ENCODE measurements at places on chromosomes 11 and 22. TPM values are rescaled to one million over a fixed set of nuclear protein-coding genes. Genes with fewer than 3 reads are reported as not detected.
A peak's percentile ranks its signal among the peaks of the same experiment; 100 is the strongest.

- DNase-seq = no peak
These were observed 15.1 kb upstream of the OAF start for GRCh38 chr11:120195601-120196320.

GRCh38 chr22:26725012-26725676 lies 67.8 kb downstream of the MIAT start:
- DNase-seq = no peak

DNA sequence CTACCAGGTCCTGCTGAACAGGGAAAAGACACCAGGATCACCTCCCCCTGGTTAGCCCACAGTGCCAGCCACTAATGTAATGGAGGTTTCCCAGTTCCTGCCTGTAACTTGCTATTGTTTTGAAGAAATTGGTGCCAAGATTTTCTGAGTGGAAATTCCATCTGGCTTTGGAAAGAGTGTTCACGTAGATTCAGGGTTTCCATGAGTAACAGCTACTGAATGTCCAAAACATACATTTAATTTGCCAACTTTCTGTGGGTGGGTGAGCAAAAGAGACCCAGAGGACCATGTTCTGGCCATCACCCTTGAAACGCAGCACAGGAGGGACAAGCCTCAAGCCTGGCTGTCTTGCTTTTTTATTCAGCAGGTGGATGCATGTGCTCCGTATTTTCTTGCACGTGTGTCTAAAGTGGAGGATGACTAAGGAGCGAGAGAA lies 8.8 kb upstream of the DKK3 start:
- no peak for DNase-seq

DNA sequence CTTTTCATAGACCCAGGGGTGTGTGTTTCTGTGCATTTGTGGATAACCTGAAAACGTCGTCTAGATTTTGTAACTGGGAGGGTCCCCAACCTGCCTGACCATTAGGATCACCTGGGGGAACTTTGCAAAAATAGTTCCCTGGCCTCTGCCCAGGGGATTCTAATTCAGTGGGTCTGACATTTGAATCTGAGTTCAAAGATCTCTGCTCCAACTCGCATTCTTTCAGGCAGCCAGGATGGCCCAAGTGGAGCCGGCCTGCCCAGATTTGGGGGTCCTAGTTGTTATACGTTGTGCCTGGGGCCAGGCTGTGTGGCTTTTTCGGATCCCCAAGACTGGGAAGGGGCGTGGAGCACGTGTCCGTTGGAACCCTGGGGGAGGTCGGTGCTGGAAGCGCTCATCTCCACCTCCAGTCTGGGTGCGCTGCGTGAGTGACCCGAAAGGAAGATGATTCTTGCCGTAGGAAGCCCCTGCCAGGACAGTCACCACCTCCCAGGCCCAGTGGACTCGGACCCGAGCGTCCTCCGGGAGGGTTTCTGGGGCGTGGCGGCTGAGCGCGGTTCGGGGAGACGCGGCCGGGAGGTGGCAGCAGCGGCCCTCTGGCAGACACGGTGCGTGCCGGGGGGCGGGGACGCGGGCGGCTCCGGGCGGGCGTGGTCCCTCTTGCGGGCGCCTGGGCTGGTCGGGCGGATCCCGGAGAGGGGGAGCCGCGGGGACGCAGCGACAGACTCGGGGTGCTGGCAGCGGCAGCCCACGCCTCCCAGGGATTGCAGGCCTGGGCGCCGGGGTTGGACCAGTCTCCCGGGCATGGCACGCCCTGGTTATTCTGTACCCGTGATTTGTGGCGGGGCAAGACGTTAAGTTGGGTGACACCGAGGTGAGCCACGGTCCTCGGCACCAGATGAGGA lies 29.2 kb upstream of the PLET1 start:
- peak; percentile 80 for DNase-seq

GRCh38 chr11:19632499-19632834 lies 80.2 kb upstream of the NAV2 start:
- DNase-seq = no peak

DNA sequence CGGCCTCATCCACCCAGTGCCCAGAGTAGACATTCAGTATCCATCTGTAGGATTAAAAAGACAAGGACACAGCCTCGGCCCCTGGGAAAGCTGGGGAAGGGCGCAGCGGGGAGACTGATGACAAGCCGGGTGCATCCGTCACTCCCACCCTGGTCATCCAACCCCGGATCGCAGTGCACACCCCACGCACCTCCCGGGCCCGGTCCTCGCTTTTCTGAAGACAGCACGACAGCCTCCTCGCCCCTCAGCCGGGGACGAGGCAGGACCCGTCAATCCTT lies 1.1 kb downstream of the FCHSD2 start:
- peak; percentile 11 for DNase-seq

- no peak for DNase-seq
These were observed 163.8 kb downstream of the CHST1 start for GRCh38 chr11:45501392-45502225.

- DNase-seq = no peak
These were observed 139.2 kb downstream of the MAML2 start for GRCh38 chr11:96203567-96204365.

DNA sequence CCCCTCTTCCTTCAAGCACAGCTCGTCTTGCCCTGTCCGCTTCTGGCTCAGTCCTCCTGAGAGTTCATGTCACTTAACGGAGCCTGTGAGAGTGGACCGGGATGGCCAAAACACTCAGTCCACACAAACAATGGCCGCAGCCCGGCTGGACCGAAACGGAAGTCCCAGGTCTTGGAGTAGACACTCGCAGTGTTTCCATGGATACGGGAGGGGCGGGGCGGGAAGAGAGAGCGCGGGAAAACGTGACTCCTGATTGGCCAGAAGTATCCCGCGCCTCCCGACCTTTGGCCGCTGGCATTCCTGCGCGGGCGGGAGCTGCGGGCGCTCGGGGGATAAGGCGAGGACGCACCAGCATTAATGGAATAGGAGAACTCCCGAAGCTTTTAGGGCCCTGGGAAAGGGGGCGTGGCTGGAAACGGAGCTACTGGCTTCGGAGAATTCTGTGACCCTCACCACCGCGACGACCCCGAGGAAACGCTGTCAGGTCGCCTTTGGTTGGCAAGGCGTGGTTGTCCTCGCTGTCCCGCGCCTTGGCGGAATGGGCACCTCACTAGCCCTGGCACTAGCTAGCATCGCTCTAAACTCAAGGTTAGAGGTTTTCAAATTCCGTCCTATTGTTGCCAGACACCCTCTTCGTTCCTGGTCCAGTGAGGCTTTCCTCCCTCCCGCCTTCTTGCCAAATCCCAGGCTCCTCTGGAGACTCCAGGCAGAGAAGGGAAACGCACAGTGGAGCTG lies at the start of the genes NLRP14 and ZNF214:
TSS of gene NLRP14 (plus strand) at position 297 of the 735 bp plus-strand sequence. CDS start 18,108 bp downstream, outside the sequence.
TSS of gene ZNF214 (minus strand) at position 164 of the 735 bp plus-strand sequence. CDS start 17,511 bp downstream, outside the sequence.
- no peak for DNase-seq

DNA sequence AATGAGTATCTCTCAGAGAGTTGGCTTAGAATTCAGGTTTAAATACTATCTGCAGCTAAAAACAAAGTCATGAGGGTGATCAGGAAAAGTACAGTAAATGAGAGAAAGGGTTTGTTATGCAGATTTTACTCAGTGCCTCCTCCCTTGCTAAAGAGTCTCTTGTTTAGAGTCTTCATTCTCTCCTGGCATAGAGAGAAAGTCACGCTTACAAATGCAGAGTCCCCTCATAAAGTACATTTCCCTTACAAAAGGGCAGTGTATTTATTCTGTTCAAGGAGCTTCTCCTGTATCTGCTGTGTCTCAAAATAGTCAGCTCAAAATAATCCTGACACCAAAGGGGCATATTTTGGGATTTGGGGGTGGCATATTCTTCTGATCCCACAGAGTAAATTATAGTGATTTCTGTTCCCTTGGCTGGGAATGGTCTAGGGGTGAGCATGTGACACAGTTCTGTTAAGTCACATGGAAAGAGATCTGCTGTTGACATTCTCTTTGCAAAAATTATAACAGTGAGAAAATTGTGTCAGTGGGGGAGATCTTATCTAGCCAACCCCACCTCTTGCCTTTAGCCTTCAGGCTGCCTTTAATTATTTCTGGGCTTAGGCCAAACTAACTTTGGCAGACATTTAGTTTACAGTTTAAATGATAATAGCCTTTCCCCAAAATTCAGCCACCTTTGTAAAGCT lies 102.9 kb downstream of the MTNR1B start:
- no peak for DNase-seq

GRCh38 chr11:57501953-57502352 lies 13.5 kb downstream of the SLC43A1 start:
- DNase-seq = no peak

GRCh38 chr11:86749376-86749775 lies 51.0 kb upstream of the PRSS23 start:
- DNase-seq = no peak

DNA sequence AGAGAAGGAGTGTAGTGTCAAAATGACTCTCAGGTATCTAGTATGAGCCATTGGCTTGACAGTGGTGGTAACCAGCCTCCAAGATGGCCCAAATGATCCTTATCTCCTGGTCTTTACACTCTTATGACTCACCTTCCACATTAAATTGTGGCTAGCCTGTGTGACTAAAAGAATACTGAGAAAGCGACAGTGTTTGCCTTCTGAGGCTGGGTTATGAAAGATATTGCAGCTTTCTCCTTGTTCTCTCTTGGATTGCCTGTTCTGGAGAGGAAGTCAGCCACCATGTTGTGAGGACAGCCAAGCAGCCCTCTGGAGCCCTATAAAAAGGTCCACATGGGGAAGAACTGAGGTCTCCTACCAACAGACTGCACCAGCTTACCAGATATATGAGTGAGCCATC lies 15.8 kb downstream of the C11orf71 start:
- no peak for DNase-seq

Gene RRM1
- 211 TPM for total RNA-seq

Gene MICAL2
- total RNA-seq = 146 TPM

Gene SLC6A5
- total RNA-seq = not detected

Gene SIK3
- 42.8 TPM for total RNA-seq

Gene PARVG
- 57.4 TPM for total RNA-seq

Gene HEPACAM
- not detected for total RNA-seq

Gene CD3E
- total RNA-seq = 534 TPM
